SK-N-SH treated with all-trans-retinoic acid at 6 μM for 48 hours (cell line): ENCODE measurements at places on chromosomes 7 and 10.

DNA sequence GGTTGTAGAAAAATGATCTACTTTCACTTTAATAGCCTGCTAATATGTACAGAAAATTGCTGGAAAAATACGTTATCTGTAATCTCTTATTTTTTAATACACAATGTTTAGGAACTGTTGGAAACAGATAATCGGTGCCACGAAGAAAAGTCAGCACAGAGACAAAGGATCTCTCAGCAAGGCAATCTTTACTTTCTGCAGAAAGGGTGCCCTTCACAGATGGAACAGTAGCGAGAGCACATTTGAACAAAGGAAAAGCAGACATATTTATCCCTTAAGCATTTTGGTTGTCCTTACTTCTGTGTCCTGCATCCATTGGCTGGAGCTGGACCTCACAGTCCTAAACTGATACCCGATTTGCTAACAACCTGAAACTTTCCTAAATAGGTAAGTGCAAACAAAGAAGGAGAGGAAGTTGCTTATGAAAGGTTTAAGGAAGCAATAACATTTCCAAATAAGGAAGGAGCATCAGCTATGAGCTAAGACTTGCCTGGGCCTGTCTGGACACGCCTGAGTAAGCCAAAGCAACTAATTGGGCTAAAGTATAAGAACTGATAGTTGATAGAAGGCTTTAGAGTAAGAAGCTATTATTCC lies 640.0 kb downstream of the SH2D4B start:
- no peak for ATAC-seq

GRCh38 chr7:90669492-90669891 lies 73.4 kb downstream of the CDK14 start:
- no peak for ATAC-seq

GRCh38 chr10:51907361-51907760 lies 208.0 kb upstream of the CSTF2T start:
- ATAC-seq, result 0 out of 3 replicates have a peak, but pooled peaks have one; percentile 32

DNA sequence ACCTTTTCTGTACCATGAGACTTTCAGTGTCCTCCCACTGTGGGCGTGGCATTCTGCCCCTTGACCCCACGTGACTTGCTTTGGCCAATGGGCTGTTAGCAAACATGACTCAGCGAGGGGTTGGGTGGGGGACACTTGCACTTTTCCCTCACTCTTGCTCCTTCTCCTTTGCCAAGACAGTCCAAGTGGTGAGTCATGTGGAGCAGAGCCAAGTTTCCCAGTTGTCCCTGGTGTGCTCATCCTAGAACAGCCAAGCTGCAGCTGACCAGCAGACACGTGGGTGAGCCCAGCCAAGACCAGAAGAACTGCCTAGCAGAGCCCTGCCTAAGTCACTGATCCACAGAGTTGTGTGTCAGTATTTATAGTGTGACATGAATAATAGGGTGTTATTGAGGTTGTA lies 82.8 kb upstream of the CPXM2 start:
- ATAC-seq, result no peak

DNA sequence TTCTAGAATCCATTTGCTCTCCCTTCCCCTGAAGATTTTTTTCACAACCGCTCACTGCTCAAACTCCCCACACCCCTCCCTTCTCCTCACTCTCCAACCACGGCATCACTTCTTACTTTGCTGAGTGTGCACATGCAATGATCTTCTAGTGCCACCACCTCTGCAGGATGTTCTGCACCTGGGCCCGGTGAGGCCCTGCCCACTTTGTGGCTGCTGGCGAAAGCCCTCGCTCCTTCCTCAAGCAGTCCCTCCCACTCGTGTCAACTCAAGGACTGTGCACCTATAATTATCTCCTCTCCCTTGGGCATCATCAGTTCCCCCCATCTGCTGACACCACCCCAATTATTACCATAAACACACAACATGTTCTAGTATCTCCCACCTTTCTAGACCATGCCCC lies 91.0 kb upstream of the LANCL2 start:
- ATAC-seq, result no peak

GRCh38 chr7:43944286-43944685 lies 18.1 kb downstream of the UBE2D4 start:
- no peak for ATAC-seq

DNA sequence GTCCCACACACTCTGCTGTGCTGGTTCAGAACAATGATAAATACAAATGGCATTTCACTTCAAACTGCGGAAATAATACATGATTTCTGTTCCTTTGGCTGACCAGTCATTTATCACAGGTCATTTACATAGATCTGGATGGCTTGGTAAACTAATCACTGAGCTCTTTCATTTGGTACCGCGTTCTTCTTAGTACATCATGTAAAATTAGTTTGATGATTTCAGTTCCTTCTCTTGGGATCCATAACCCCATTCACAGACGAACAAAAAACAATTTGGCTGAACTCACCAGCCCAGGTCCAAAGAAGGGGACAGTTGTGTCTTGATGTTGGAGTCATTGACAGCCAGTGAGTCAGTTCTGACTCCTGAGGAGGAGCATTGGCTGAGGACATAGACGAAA lies 689.8 kb downstream of the INHBA start:
- ATAC-seq, result no peak
